ENCODE measurements at places on chromosomes 13 and 19. TPM values are rescaled to one million over a fixed set of nuclear protein-coding genes. Genes with fewer than 3 reads are reported as not detected.

DNA sequence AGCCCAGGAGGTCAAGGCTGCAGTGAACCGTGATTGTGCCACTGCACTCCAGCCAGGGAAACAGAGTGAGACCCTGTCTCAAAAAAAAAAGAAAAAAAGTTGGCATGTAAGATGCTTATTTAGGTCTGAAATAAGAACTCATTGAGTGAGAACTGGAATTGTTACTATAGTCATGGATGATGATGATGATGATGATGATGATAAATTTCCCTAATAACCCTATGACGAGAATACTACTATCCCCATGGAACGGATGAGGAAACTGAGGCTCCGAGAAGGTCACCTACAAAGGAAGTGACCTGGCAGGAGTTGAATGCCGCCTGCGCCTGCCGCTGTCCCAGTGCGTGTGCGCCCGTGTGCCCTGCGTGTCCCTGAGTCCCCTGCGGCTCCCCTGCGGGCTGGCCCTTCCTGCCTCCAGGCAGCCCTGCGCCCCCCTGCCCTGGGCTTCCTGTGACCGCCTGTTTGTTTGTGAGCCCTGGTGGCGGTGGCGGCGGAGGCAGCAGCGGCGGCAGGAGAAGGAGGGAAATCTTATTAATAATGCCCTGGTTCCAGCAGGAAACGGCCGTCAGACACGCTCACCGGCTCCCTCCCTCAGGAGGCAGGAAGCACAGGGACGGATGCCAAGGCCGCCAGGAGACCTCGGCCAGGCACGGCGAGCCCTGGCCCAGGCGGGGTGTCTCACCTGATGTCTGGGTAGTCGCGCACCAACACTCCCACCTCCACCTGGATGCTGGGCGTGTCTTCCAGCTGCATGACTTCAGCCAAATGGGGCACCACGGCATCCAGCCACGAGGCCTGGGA is 29.6 kb downstream of the EXOC3L2 start:
- peaks cover 64% of the 10 kb centered on the region for H3K27me3 ChIP-seq
- no peak overlapping the region for H3K4me3 ChIP-seq
- peaks cover 8% of the 10 kb centered on the region for H3K4me1 ChIP-seq
- DNase-seq: no peak

- no peak overlapping the region for H3K4me3 ChIP-seq
- no peaks in the 10 kb centered on the region for H3K27me3 ChIP-seq
- no peaks in the 10 kb centered on the region for H3K4me1 ChIP-seq
Observed at GRCh38 chr13:80451641-80452040, 110.7 kb upstream of the SPRY2 start.

GRCh38 chr13:71730267-71730666 is 136.7 kb downstream of the DACH1 start:
- H3K4me3 ChIP-seq: no peak overlapping the region
- no peak for DNase-seq
- no peaks in the 10 kb centered on the region for H3K36me3 ChIP-seq
- no peak overlapping the region for H3K27ac ChIP-seq
- H3K4me1 ChIP-seq: no peaks in the 10 kb centered on the region
- H3K27me3 ChIP-seq: no peaks in the 10 kb centered on the region

GRCh38 chr13:98890186-98890585 is 87.7 kb downstream of the DOCK9 start:
- H3K4me1 ChIP-seq: peaks cover 22% of the 10 kb centered on the region
- DNase-seq: peak; percentile 63
- H3K36me3 ChIP-seq: peaks cover 4% of the 10 kb centered on the region
- no peaks in the 10 kb centered on the region for H3K27me3 ChIP-seq
- H3K4me3 ChIP-seq: peak overlapping the region; percentile 19

DNA sequence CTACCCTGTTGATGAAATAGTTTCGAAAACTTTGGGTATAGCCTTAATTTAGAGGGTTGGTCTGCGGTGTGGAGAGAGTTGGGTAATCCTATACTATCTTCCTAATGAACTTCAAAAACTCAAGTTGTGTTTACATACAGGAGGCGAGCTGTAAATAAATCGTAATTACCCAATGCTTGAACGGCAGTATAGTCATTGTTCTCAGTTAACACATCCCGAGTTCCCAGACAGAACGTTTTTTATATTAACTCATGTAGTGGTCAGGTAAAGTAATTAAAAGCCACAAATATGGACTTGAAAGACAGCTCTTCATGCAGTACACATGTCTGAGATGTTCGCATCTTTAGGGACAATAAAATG is 1.5 kb downstream of the PDS5B start:
- H3K27ac ChIP-seq: peak overlapping the region; percentile 88
- peaks cover 2% of the 10 kb centered on the region for H3K36me3 ChIP-seq
- H3K4me1 ChIP-seq: peaks cover 60% of the 10 kb centered on the region
- H3K4me3 ChIP-seq: peak overlapping the region; percentile 91

GRCh38 chr19:7595466-7596133 is at the start of gene CAMSAP3:
CAMSAP3 (plus strand) TSS chr19:7595863; CDS start chr19:7596003, 140 bp downstream.
- peak; percentile 70 for DNase-seq
- peaks cover 45% of the 10 kb centered on the region for H3K27me3 ChIP-seq

GRCh38 chr13:19955873-19956559 is 2.5 kb upstream of the ZMYM2 start:
- H3K27ac ChIP-seq: no peak overlapping the region
- no peaks in the 10 kb centered on the region for H3K36me3 ChIP-seq
- no peak overlapping the region for H3K4me3 ChIP-seq
- H3K27me3 ChIP-seq: no peaks in the 10 kb centered on the region

DNA sequence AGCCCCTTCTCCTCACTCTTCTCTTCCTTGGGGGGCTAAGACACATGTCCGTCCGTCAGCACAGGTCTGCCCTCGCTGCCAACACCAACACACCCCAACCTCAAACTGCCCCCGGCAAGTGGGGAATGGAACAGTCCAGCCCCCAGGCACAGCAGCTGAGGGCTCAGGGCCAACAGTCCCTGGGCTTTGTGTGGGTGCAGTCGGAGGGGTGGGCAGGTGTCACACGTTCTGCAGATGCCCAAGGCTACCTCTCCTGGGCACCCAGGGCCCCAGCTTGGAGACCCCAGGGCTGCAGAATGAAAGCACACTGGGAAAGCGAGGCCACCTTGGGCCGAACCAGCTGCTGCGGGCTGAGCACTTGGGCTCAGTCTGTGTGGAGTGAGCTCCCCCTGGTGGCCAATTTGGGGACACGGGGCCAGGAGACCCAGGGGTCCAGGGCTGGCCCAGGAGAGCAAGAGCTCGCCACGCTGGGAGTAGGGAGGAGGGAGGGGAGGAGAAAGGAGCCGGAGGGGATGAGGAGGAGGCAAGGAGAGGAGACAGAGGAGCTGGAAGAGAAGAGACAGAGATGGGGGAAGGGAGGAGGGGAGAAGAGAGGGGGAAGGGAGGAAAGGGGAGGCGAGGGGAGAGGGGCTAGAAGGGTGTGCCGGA is 14.0 kb upstream of the ATP8B3 start:
- no peaks in the 10 kb centered on the region for H3K27me3 ChIP-seq
- peaks cover 8% of the 10 kb centered on the region for H3K36me3 ChIP-seq
- no peak overlapping the region for H3K27ac ChIP-seq
- no peaks in the 10 kb centered on the region for H3K4me1 ChIP-seq

DNA sequence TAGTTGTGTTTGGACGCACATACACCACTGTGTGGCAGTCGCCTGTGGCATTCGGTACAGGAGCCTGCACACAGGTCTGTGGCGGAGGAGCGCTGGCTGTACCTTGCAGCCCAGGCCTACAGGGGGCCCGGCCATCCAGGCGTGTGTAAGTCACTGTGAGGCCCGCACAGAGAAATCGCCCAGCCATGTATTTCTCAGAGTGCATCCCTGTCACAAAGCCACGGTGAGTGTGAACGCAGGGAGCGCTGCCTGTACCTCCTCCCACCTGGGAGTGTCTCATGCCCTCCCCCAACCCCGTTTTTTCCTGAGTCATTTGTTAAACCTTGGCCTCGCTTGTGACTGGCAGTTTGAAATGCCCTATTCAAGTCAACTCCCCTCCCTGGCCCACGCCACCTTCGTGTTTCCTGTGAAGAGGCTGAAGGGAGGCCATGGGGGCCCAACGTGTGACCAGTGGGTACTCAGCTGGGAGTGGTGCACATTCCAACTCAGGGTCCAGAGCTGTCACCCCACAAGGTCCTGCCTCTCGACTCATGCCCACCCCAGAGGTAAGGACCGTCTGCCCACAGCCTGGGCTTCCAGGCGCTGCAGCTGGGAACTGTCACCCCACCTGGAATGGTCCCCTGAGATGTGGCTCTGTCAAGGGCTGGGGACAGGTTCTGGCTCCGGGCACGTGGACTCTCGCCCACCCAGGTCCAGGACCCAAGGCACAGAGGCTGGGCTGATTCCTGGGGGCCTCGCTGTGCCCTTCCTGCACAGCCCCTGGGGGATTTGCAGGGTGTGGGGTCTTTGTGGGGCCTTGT is 11.6 kb upstream of the RASA3 start:
- no peaks in the 10 kb centered on the region for H3K27me3 ChIP-seq
- no peaks in the 10 kb centered on the region for H3K36me3 ChIP-seq
- DNase-seq: peak; percentile 65
- H3K27ac ChIP-seq: no peak overlapping the region
- peaks cover 14% of the 10 kb centered on the region for H3K4me1 ChIP-seq

GRCh38 chr13:28590461-28590860 is 68.5 kb upstream of the POMP start:
- DNase-seq: no peak
- peaks cover 8% of the 10 kb centered on the region for H3K4me1 ChIP-seq
- H3K27ac ChIP-seq: no peak overlapping the region
- H3K4me3 ChIP-seq: no peak overlapping the region
- H3K36me3 ChIP-seq: no peaks in the 10 kb centered on the region

- H3K36me3 ChIP-seq: peaks cover 3% of the 10 kb centered on the region
- peaks cover 16% of the 10 kb centered on the region for H3K27me3 ChIP-seq
- peak overlapping the region; percentile 78 for H3K27ac ChIP-seq
- H3K4me3 ChIP-seq: peak overlapping the region; percentile 89
Observed at GRCh38 chr19:2288818-2289713, 7.1 kb upstream of the PEAK3 start.

DNA sequence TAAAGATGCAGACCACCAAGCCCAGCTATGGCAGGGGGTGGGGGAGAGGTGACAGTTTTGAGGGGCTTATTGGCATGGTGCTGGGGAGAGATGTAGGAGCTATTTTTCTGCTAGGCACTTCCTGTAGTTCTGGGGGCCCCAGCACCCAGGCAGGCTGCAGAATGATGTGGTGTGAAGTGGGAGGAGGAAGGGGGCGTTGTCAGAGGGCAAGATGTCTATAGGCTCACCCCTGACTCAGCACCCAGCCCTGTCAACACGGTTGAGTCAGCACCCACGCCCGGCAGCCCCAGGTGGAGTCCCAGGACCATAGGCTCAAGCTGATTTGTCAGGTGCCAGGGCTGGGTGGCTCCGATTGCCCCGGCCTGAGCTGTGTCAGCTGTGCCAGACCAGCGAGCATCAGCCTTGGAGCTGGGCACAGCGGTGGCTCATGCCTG is 5.8 kb downstream of the KLF2 start:
- H3K4me1 ChIP-seq: peaks cover 68% of the 10 kb centered on the region
- peaks cover 52% of the 10 kb centered on the region for H3K27me3 ChIP-seq
- no peak overlapping the region for H3K27ac ChIP-seq
- no peaks in the 10 kb centered on the region for H3K36me3 ChIP-seq

- no peaks in the 10 kb centered on the region for H3K36me3 ChIP-seq
- H3K4me3 ChIP-seq: no peak overlapping the region
- H3K4me1 ChIP-seq: no peaks in the 10 kb centered on the region
Observed at GRCh38 chr13:105972811-105973590, 562.5 kb downstream of the EFNB2 start.

GRCh38 chr13:51425410-51426042 is 27.3 kb downstream of the INTS6 start:
- no peaks in the 10 kb centered on the region for H3K27me3 ChIP-seq
- H3K27ac ChIP-seq: no peak overlapping the region
- no peak for DNase-seq
- H3K4me3 ChIP-seq: no peak overlapping the region

DNA sequence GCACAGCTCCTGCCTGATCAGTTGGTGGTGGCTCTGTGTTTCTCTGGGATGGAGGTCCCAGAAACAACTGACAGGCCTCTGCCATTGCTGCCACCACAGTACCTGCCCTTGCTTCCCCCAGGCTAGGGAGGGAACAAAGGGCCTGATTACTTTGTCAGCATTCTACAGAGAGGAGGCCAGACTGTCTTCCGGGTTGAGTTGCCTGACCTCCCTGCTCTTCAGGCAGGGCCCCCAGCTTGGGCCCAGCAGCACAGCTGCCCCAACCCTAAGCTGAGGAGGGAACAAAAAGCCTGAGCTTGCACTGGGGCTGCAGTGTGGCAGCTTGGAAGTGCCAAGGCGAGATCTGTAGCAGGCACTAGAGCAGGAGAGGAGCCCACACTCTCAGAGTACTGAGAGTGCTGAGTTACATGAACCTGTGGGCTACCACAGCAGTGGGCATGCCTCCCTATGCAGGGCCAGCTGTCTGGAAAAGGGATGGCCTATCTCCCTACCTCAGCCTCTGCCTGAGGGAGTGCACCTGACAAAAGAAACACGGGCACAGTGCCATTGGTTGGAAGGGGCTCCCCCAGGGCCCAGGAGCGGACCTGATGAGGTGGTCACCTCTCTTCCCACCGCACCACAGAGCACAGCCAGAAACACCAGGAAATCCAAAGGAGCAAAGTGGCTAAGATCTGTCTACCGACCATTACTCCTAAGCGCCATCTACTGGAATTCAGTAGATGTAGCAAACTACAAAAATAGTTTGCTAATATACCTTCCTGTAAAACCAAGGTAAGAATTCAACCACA is 24.4 kb downstream of the SLC25A15 start:
- no peak overlapping the region for H3K27ac ChIP-seq
- DNase-seq: no peak
- H3K4me3 ChIP-seq: no peak overlapping the region
- H3K4me1 ChIP-seq: no peaks in the 10 kb centered on the region
- H3K36me3 ChIP-seq: peaks cover 12% of the 10 kb centered on the region

DNA sequence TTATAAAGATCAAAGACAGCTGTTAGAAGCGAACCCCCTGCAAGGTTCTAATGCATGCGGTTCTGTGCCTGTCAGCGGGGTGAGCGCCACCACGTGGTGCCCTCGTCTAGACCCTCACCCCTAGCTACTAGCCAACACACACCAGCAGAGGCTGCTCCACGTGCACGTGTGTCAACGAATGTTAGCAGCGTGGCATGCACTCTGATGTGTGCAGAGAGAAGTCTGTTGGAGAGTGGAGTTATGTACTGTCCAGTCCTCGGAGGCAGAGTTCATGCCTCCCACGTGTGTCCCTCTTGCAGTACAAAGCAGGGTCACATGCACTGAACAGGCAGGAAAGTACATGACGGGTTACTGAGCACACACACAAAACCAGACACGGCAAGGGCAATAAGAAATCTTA is 75.0 kb upstream of the SLC15A1 start:
- H3K27ac ChIP-seq: no peak overlapping the region
- no peaks in the 10 kb centered on the region for H3K27me3 ChIP-seq
- no peak overlapping the region for H3K4me3 ChIP-seq
- H3K4me1 ChIP-seq: peaks cover 23% of the 10 kb centered on the region
- H3K36me3 ChIP-seq: peaks cover 8% of the 10 kb centered on the region

Gene CAPN12
- 8.3 TPM for total RNA-seq

Gene ZNF586
- total RNA-seq: 18.5 TPM

Gene PTGER1
- 0.38 TPM for total RNA-seq

Gene KLK2
- total RNA-seq: 0.63 TPM

Measured in activated T-cell treated with anti-CD3 and anti-CD28 coated beads, Interleukin-2, amount 50 U/mL, for 72 hours (primary cell).